ENCODE measurements at places on chromosomes 6 and 20.

- no peak for DNase-seq
Measured at GRCh38 chr20:15546525-15547023, 1026.7 kb downstream of the KIF16B start.

- DNase-seq = no peak
Measured at GRCh38 chr6:8047541-8048292, 16.5 kb downstream of the BLOC1S5 start.

DNA sequence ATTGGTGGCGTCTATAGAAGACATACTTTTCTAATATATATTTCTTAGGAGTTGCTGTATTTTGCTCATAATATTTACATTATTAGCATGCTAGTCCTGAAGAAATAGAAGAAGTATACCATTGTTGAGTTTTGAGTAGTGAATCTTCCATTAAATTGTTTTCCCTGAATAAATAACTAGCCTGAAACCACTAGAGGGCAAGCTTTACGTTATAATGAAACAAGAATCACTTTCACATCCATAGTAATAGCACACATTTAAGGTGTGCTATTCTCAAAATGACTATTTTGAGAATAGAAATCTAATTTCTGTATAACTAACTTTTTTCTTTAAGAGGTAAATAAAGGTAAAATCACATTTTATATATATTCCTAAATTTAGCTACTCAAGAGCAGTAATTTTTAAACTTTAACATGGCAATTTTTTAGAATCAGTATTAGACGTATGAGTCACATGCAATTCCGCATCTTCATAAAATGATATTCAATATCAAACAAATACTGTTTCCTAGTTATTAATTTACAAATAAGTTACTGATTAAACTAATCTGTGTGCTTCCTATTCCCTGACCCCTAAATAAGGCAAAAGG is 213.2 kb upstream of the MANEA start:
- no peak for DNase-seq

GRCh38 chr6:36109092-36109491 is 21.2 kb upstream of the MAPK13 start:
- no peak for DNase-seq

- no peak for DNase-seq
Measured at GRCh38 chr20:2820084-2820895, 4.1 kb downstream of the TMEM239 start.

- DNase-seq = no peak
Measured at GRCh38 chr6:109083657-109084056, 11.0 kb downstream of the SESN1 start.
